ENCODE measurements at places on chromosomes 4 and X.

- DNase-seq = no peak
Measured at GRCh38 chrX:123822965-123823364, 36.9 kb upstream of the XIAP start.

- no peak for DNase-seq
Measured at GRCh38 chr4:151129796-151130195, 30.4 kb downstream of the RPS3A start.

GRCh38 chr4:185508181-185508580 lies 27.1 kb downstream of the PDLIM3 start:
- no peak for DNase-seq

DNA sequence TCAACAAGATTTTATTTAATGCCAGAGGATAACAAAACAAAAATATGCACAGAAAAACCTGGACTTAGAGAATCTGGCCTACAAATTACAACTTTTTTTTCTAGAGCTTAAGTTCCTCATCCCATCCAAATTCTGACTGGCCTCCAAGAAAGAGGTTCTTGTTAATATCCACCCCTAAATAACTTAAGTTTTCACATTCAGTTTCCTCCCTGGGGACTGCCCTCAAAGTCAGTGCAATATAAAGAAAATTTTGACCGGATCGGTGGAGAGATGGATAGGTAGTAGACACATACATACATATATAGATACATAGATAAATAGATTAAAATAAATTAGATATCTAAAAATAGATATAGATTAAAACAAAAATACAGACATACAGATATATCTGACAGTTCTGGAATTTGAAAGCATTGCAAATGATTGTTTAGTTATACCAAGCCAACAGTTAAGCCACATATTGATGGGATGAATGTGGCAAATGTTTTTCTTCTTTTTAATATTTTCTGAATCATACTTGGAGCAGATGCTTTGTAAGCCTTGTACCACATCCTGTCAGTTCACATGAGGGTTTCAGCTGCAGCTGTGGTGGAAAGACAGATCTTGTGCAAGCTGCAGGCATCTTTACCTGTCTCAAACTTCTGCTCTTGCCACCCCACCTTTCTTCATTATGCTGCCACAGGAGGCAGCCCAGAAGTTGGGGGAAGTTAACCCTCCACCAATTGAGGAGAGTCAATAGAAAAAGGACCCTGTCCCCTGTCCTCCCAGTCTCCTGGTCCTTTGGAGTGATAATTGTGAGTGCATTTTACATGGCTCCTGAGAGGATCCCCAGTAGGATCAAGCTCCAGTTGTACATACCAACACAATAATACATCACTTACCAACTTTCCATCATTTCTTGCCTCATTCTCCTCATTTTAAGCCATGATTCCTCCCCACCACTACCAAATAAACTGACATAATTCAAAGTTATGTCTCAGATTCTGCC lies 58.5 kb upstream of the PRDM8 start:
- DNase-seq = no peak

DNA sequence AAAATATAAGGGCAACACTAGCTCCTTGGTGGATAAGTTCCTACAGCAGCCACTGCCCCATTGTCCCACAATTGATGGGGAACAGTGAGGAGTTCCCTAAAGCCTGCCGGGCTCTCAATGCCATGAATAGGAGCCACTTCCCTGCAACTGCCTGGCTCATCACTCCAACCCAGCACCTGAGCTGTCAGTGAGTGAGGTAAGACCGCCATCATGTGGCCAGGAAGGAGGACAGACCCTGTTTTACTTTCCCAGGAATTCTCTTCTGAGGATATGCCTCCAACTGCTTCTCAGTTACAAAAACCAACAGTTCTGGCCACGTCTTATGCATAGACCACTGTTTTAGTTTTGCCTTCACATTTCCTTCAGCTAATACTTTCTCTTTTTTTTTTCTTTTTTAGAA lies 45.5 kb downstream of the SRPX start:
- peak; percentile 42 for DNase-seq

DNA sequence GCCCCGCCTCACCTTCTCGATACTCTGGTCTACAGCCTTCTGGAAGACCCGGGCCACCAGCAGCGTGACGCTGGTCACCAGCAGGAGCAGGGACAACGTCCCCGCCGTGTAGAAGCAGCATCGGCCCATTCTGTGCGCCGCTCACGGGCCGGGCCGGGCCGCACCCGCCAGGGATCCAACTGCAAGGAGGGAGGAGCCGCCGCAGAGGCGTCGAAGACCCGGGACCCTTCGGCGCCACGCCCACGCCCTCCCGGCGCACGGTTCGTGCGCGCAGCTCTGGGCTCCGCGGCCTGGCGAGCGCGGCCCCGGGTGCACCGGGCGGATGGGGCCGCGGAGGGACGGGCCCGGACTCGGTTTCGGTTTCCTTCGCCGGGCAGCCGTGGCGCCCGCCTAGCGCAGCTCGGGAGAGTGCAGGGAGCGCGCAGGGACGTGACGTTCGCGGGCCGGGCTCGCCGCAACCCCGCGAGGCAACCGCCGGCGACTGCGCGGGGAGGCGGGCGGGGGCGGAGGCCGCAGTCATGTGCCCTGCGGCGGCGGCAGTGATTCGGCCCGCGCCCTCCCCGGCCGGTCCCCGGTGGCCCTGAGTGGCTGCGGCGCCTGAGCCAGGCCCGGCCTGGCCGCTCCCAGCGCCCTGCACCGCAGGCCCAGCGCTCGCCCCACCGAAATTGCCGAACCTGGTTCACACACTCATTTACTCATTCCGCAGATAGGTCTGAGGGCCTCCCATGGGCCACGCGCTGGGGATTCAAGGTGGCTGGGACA lies at the start of gene SCARB2:
Gene SCARB2 (minus strand): TSS at position 410 of the 762 bp plus-strand sequence. CDS start 281 bp downstream, at position 129.
- peak; percentile 66 for DNase-seq

GRCh38 chr4:183190900-183191527 lies 92.0 kb downstream of the WWC2 start:
- DNase-seq = no peak

- DNase-seq = no peak
Measured at GRCh38 chr4:107619731-107620130, 100.3 kb downstream of the PAPSS1 start.

DNA sequence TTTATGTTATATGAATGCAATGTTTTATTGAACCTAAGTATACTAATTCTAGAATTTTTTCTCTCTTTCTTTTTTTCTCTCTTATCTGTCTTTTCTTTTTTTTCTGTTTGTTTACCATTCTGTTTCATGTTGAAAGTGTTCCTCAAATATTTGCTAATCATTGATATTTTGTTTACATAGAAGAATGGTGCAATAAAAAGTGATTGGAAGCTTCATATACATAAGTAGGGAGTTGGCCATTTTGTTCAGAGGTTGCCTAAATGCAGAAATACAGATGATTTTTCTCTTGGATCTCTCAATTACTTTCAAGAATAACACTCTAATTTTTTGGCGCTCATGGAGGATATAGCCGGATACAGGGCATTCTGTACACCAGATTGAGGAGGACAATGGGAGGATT lies 5.7 kb upstream of the SERTM2 start:
- DNase-seq = no peak

DNA sequence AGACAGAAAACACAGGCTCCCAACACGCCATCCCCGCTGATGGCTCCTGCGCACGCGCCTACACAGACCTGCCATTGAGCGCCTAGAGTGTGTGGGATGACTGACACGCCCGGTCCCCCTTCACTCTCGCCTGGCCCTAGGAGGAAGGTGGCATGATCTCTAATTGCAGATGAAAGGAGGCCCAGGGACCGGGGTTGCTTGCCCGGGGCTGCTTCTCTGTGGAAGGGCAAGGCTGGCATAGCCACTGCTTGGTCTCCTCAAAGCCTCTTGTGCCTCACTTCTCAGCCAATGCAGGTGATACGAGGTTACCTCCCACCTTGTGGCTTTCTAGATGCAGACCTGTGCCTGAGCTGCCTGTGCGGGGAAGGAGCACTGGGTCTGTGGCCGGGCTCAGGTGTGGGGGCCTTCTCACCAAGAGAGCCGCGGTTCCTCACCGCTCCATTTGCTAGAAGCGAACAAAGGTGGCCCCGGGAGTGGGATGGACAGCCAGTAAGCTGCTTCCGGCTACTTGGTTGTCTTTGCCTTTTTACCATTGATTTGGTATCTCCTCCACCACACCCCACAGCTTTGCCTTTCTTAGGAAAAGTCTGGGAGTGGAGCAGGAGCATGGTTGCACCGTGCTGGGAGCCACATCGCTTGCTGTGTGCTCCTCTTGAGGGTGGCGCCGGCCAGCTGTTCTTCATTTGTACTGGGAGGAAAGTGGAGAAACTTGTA lies 47.0 kb downstream of the TBC1D14 start:
- no peak for DNase-seq

GRCh38 chr4:181193131-181193930 lies 1049.9 kb upstream of the TENM3 start:
- DNase-seq = no peak

GRCh38 chr4:41257906-41258305 lies 1.2 kb downstream of the UCHL1 start:
- no peak for DNase-seq

- DNase-seq = no peak
Measured at GRCh38 chr4:129804461-129804981, 708.6 kb downstream of the C4orf33 start.

DNA sequence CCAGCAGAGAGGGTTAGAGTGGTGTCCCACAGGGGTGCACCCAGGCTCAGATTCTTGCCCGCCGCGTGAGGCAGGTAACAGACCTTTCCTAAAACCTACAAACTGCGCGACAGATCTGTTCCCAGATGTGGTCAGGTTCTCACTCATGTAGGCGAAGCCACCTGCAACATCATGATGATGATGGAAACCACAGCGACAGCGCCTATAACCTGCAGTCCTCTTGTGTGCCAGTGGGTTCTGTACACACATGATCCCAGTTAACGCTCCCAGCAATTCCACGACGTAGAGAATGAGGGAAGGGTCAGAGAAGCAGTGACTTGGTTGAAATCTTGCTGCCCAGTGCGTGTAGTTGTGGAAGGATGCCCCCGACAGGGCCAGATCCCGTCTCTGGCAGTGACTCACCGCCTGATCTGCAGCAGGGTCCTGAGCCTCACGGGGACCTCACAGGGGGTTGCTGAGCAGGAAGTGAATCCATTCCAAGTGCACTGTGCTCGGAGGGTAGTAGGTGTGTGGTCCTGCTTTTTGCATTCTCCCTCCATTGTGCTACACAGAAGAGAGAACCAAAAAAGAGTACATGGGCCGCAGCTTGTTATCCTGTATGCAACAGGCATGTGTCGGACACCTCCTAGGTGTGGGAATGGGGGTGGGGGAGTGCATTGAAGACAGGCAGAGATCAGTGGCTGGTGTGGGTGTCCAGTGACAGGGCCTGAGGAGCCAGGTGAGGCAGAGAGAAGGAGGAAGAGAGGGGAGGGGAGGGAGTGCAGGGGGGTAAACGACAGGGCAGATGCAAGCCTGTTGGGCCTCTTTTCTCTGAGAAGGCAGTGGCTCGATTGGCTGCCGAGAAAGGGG lies 66.6 kb downstream of the MTMR1 start:
- no peak for DNase-seq

- no peak for DNase-seq
Measured at GRCh38 chr4:80016506-80016905, 56.5 kb downstream of the ANTXR2 start.
